ENCODE measurements at places on chromosomes 2 and 18. TPM values are rescaled to one million over a fixed set of nuclear protein-coding genes. Genes with fewer than 3 reads are reported as not detected.
A peak's percentile ranks its signal among the peaks of the same experiment; 100 is the strongest.

DNA sequence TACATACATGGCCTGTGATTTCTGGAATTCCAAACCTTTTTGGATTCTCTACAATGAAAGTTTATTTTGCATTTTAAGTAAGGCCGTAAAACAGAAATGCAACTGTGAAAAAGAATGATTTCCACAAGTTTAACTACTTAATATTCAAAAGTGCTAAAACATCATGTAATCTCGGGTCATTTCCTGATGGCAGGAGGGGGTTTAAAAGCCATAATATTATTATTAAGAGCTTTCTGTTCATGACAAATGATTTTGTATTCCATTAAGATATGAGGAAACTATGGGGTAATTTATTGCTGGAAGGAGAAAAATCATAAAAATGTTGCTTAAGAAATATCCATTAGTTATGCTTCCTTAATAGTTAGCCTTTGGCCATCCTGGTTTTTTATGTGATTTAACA, 65.7 kb downstream of the COL4A3 start:
- no peak for DNase-seq

DNA sequence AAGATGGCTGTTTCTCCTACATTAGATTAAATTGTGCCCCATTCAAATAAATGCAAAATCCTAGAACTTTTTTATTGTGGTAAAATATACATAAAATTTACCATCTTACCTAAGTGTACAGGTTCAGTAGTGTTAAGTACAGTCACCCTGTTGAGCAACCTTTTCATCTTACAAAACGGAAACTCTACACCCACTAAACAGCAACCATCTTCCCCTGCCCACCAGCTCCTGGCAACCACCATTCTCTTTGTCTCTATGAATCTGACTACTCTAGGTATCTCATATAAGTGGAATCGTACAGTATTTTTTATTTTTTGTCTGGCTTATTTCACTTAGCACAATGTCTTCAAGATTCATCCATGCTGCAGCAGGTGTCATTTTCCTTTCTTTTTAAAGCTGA, 53.0 kb downstream of the ASXL2 start:
- DNase-seq = no peak

GRCh38 chr18:65620076-65620696, 130.6 kb upstream of the CDH7 start:
- DNase-seq = no peak

GRCh38 chr2:99524056-99524455, 34.2 kb upstream of the REV1 start:
- no peak for DNase-seq

DNA sequence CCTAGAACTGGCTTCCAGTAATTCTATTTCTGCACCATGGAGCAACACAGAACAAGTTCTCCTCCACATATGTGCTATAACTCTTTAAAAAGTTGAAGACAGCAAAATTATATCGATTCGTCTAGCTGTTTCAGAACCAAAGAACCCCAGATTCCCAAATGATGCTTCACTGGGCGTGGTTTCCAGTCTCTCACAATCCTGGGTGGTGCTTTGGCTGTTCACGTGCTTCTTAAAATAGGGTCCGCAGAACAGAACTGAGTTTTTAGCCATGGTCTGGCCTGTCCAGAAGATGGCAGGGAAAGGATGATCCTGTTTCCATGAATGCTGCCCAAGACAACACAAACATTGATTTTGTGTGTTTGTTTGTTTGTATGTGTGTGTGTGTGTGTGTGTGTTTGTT, 37.6 kb upstream of the PARD3B start:
- DNase-seq = no peak

GRCh38 chr2:72210470-72210869, 62.8 kb upstream of the CYP26B1 start:
- no peak for DNase-seq

Gene CCL20
- total RNA-seq = not detected

DNA sequence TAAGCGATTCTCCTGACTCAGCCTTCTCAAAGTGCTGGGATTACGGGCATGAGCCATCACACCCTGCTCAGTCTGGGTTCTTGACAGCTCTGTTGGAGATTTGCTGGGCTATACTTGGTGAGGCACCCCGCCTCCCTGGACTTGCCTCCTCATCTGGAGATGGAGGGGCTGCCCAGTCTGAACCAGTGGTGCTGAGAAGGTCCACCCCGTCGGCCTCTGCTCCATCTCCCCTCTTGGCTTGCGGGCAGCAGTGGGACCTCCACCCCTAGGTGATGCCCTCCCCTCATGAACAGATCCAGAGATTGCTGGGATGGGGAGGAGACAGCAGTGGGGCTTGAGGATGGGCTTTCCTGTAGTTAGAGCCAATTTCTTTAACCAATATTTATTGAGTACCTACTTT, 120.9 kb downstream of the CLIP4 start:
- no peak for DNase-seq

DNA sequence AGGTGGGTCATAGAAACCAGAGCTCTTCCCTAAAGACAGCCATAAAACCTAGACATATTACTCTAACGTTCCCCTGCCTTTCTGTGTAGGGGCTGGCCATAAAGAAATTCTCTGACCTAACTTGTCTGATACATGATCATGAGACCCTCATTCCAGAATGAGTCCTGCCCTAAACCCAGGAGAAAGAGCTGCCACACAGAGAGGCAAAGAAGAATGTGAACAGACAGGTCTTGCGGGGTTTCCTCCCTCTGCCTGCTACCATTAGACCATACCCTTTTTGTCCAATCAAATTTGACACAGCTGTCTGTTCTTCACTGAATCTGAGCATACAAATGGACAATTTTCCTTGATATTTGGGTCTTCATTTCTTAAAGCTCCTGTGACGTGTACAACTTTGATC, 198.8 kb upstream of the LHCGR start:
- no peak for DNase-seq

GRCh38 chr18:1252936-1253335, 348.3 kb downstream of the ADCYAP1 start:
- DNase-seq = no peak

Gene HOXD12
- total RNA-seq = not detected

DNA sequence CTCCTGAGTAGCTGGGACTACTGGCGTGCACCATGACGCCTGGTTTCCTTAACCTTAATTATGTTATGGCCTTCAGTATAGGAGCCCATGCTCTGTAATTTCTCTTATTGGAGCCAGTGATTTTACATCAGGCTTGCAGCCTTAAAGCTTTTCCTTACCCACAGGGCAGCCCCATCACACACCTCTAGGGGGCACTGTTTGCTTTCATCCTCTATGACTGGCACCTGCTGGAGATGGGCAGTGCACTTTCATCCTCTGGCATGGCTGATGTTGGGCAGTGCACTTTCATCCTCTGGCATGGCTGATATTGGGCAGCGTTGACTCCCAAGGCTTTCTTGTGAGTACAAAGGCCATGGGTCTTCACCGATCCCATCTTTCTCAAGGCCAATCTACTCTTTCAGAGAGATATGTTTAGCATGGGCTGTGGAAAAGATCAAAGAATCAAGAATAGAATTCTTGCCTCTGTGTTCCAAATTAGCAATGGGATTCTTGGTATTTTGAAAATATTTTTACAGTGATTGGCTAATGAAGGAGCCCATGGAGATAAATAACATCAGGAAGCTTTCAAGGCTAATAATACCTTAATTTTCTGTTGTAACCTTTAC, 80.7 kb upstream of the MEX3C start:
- DNase-seq = peak; percentile 47

DNA sequence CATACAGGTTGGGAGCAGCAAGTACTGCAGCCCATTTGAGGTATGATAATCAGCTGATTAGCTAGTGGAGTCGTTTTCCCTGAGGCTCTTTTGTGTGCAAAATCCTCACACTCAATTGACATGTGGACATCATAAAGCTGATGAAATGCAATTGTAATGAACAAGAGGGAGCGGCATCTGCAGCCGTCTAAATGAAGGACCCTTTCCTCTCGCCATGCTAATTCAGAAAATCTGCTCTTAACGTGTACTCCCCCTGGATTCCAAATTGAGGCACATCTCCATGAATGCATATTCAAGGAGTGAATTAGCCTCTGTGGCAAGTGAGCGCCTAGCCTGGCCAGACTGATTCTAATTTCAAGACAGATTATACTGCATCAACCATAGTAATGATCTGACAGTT, 260.9 kb upstream of the ATP5MC3 start:
- DNase-seq = no peak

DNA sequence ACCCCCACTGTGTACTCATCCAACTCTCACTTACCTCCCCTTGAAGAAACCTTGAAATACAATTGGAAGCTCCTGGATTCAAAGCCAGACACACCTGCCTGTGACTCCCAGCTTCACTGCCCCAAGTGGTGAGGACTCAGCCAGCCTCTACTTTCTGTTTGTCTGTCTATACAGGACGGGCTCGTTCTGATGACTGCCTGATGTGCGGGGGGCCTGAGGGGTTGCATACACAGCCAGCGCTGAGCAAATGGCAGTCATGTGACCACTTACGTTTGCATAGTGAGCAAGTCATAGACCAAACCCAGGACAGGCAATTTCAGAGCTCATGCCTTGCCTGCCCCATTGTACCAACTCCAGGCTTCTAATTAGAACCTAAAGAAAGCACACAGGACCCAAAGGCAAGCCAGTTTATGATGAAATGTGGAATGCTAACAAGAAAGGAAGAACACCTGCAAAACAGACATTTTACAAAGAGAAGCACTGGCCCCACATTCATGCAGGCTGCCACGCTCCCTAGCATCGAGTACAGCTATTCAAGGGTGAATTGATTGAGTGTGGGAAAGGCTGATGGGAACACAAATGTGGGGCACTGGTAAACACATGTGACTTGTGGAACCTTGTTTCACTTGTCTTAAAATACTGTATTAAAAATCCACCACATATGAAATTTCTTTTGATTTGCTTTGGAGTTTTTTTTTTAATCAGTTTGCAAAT, 137.8 kb downstream of the LNPK start:
- no peak for DNase-seq

DNA sequence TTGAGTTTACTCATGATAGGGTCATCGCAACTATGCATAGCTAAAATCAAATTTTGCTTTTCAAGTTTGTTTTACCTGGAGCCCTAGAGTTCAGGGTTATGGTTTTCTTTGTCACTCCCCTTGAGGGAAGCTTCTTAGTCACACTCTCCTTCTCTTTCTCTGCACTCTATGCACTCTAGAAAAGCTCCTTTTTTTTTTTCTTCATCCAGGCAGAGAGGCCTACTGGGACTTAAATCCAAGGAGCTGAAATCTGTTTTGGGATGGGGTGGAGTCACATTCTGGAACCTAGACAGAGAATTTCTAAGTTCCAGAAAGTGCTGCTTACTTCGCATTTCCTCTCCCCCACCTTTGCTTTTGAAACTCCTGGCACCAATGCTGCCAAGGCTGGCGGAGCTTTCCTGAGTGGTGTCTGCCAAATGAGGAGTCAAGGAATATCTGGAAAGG, 19.1 kb upstream of the IL18R1 start:
- no peak for DNase-seq

GRCh38 chr2:147546109-147546508, 298.7 kb upstream of the ACVR2A start:
- DNase-seq = no peak

DNA sequence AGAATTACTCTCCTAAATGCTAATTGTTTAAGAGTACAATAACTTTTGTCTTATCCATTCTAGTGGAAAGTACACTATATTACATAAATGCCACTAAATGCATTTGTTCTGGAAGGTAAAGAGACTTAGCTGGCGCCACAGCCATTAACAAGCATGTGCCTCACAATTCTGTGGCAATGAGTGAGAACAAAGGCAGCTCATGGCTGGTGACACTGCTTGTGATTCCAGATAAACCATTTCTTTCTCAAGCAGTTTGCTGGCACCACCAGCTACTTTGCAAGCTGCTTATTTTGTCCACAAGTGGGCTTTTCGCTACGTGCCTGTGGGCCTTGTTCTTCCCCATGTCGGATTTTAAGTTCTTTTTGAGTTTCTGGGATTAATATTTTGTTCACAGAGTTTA, 147.6 kb upstream of the SMAD7 start:
- DNase-seq = no peak

Data from K562 (cell line).